ENCODE measurements at places on chromosomes 4 and X. TPM values are rescaled to one million over a fixed set of nuclear protein-coding genes. Genes with fewer than 3 reads are reported as not detected.

DNA sequence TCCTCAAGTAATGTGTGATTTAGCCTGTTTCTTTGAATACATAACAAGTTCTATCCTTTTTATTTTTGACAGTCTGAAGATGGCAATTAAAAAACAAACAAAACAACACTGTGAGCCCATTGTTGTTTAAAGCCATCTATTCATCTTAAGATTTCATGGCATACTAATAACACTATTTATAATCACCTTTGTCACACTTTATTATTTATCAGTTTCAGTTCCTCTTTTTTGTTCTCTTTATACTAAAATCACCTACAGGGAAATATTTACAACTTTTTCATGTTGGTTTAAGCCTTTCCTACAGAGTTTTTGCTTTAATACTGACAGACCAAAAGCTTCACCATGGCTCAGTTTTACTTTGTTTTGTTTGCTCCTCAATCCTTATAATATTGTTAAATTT, 247.4 kb upstream of the CTSO start:
- no peak for DNase-seq

DNA sequence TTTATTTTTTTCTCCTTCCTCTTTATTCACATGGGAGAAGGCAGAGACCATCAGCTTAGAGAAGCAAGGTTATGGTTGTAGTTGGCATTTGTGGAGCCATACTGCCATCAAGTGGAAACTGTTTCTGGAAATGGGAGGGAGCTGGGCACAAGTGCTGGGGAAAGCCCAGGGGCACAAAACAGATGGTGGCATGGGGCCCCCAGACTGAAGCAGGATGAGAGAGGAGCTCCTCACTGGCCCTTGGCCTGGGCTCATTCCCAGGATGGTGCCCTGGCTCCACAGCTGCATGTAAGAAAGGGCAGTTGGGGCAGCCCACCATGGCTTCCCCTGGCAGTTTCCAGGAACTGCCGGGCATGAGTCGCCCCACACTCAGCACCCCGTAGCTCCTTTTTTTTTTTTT, 59.2 kb downstream of the NBDY start:
- DNase-seq: peak; percentile 84

PDCL2 gene
- total RNA-seq: not detected

PLS3 gene
- total RNA-seq: 129 TPM

Data from stomach (tissue), 19 donors.